A549 (cell line): ENCODE measurements at places on chromosomes 7 and 10.

DNA sequence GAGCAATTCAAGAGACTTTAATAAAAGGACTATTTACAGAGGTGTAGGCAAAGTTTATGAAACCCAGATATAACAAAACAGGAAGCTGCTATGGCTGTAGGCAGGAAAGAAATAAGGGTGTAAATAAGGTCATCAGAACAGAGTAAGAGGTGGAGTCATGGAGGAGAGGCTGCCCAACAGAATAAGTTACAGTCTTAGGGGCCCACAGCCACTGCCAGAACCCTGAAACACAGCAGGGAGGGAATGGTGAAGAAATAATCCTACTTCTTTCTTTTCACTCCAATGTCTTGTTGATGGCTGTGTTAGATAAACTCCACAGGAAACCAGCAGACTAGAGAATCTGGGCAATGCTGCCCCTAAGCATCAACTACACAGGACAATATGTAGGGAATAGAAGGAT is 155.8 kb upstream of the TAC1 start:
- DNase-seq = no peak

DNA sequence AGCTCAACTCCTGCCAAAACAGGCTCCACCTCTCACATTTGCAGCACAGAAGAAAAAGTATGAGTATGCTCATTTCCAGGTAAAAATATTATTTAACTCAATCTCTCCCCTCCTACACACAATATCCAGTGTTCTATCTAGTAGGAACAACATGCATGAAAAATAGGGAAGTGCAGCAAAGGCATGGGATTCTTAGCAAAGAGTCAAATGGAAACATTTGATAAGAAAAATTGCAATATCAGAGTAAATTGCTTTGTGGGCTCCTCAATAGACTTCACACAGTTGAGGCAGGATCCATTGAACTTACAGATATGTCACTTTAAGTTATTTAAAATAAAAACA is 150.9 kb downstream of the ANK3 start:
- no peak for DNase-seq

DNA sequence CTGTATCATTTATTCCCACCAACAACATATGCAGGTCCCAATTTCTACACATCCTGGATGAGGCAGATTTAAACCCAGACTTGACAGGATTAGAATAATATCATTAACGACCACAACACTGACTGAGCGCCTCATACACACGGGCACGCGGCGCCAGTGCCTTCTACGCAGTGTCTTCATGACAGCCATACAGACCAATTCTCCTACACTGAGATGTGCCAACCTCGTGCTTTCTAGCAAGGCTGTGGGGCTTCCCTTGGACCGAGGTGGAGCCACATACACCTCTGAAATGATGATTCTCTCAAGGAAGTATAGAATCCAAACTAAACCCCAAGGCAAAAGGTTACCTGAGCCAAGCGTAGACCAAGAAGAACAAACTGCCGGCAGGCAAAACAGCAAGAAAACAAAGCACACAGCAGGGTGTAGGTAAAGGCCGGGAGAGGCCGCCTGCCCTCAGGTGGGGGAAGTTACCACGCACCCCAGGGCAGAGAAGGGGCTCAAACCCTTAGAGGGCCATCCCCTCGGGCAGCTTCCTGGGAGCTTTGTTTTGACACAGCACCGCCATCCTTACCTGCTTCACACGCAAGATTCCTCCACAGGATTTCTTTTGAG is 75.8 kb downstream of the DLG5 start:
- DNase-seq = no peak

- no peak for DNase-seq
These were observed 38.8 kb downstream of the RNLS start for GRCh38 chr10:88544140-88544870.

GRCh38 chr7:129925416-129926002 is 27.3 kb downstream of the UBE2H start:
- no peak for DNase-seq

GRCh38 chr10:103663236-103663635 is 169.7 kb downstream of the NEURL1 start:
- no peak for DNase-seq
